Karpas-422 (cell line): ENCODE measurements at places on chromosomes 16 and 17. TPM values are rescaled to one million over a fixed set of nuclear protein-coding genes. Genes with fewer than 3 reads are reported as not detected.

MEIOC gene
- total RNA-seq = not detected in 2 replicates

ALDOC gene
- 309 and 552 TPM in 2 replicates for total RNA-seq

HEXIM1 gene
- 3.5 and 3.7 TPM in 2 replicates for total RNA-seq

CDH3 gene
- total RNA-seq = 0.97 TPM in 1 of 2 replicates, not detected in the other

ATP6V0A1 gene
- 53.1 and 59.9 TPM in 2 replicates for total RNA-seq
